ENCODE measurements at places on chromosomes 11 and 22.

GRCh38 chr22:49236541-49237075 is 591.1 kb downstream of the BRD1 start:
- no peak for DNase-seq

GRCh38 chr11:129109701-129110100 is 82.4 kb downstream of the ARHGAP32 start:
- no peak for DNase-seq

DNA sequence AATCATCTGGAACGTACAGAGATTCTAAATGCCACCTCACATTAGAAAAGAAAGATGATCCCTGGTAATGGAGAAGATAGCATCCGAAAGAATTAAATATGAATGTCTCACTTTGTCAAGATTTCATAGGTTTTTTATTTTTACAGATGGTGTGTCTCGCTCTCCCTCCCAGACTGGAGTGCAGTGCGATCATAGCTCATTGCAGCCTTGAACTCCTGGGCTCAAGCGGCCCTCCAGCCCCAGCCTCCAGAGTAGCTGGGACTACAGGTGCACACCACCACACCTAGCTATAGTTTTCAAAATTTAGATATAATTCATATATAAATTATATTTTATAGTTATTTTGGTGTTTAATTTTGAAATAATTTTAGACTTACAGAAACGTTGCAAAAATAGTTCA is 16.7 kb upstream of the SMTN start:
- no peak for DNase-seq

DNA sequence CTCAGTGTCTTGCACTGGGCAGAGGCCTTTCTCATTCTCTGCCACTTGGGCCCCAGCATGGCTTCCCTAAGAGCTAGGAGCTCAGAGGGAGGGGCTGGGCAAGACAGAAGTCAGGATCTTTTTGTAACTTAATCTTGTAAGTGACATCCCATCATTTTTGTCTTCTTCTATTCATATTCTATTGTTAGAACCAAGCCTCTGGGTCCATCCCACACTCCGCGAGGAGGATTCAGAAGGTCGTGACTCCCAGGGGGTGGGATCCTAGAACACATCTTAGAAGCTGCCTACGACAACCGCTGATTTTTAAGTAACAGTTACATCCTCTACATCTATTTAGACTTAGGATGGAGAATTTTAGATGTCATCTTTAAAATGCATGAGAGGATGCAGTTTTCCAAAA is 1.5 kb upstream of the IL17RA start:
- no peak for DNase-seq

DNA sequence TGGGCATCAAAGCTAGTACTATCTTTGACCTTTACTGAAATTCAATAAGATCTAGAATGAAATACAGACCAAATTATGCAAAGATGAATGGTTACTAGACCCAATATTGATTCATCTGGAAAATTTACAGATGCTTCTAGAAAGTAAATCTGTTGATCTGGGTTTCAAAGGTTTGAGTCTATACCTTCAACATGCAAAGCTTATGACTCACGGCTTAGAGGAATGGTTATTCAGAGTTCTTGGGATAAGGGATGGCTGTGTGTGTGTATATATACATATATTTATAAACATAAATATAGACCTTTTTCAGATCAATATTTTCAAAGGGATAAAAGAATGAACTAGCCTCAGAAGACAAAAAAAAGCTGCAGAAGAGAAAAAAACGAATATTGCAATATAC is 1.3 kb downstream of the SPTY2D1 start:
- no peak for DNase-seq

DNA sequence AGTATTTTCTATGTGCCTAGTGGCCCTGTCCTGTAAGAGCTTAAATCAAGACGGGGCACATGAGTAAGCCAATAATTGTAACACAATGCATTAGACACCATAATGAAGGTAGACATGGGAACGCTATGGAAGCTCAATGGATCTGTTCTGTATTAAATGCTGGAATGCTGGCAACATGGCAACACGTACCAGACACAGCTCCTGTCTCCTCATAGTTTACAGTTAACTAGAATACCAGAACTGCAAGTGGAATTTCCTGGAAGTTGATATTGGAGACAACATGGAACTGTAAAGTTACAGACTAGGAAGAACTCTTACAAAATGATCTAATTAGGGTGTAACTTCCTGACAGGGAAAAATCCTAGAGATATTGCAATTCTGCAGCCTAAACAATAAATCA is 12.4 kb downstream of the P4HA3 start:
- no peak for DNase-seq

DNA sequence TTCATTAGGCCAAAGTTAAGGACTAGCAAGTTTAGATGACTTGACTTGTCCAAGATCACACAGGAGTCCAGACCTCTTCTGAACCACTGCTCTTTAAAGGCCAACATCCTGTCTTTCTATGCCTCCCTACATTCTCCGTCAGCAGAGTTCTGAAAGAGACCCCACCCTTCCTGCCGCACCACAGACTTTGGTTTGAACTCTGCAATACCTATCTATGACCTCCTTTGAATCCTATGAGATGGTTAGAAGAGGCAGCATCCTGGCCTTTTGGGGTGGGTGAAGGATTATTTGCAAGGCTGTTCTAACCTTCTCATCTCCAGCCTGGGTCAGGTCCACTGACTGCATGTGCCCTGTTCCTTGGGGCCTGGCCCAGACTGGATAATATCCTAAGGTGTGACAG is 4.3 kb upstream of the RRM1 start:
- DNase-seq: no peak

- DNase-seq: no peak
Measured at GRCh38 chr11:34300026-34300925, 57.5 kb downstream of the ABTB2 start.

Data from fibroblast of skin of back (primary cell).